ENCODE measurements at places on chromosomes 12 and 14.

- H3K4me3 ChIP-seq = no peak overlapping the region
- no peaks in the 10 kb centered on the region for H3K36me3 ChIP-seq
- no peak for DNase-seq
- no peaks in the 10 kb centered on the region for H3K4me1 ChIP-seq
- H3K27me3 ChIP-seq = no peaks in the 10 kb centered on the region
- no peak overlapping the region for H3K27ac ChIP-seq
Measured at GRCh38 chr14:49549446-49549845, 36.7 kb downstream of the RPS29 start.

DNA sequence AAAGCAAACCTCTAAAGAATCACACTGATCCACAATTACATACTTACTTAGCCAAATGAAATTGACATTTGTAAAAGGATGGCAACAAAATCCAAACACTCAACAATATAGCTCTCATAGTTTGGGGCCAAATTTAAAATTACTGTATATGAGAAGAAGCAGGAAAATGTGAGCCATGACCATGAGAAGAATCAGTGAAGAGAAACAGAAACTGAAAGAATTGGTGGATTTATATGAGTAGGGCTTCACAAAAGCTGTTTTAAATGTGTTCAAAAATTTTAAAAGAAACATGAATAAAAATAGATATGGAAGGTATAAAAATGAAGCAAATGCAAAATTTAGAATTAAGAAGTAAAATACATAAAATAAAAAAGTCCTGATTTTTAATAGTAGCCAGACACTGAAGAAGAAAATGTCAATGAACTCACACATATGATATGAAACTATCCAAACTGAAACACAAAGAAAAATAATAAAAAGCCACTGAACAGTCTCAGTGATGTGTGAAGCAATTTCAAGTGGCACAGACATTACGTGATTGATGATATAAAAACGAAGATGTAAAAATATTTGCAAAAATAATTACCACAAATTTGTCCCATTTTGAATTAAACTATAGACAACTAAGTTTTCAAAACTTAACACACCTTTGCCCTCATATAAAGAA, 87.9 kb upstream of the MDGA2 start:
- no peaks in the 10 kb centered on the region for H3K4me1 ChIP-seq
- H3K36me3 ChIP-seq = no peaks in the 10 kb centered on the region
- DNase-seq = no peak
- H3K27me3 ChIP-seq = no peaks in the 10 kb centered on the region

DNA sequence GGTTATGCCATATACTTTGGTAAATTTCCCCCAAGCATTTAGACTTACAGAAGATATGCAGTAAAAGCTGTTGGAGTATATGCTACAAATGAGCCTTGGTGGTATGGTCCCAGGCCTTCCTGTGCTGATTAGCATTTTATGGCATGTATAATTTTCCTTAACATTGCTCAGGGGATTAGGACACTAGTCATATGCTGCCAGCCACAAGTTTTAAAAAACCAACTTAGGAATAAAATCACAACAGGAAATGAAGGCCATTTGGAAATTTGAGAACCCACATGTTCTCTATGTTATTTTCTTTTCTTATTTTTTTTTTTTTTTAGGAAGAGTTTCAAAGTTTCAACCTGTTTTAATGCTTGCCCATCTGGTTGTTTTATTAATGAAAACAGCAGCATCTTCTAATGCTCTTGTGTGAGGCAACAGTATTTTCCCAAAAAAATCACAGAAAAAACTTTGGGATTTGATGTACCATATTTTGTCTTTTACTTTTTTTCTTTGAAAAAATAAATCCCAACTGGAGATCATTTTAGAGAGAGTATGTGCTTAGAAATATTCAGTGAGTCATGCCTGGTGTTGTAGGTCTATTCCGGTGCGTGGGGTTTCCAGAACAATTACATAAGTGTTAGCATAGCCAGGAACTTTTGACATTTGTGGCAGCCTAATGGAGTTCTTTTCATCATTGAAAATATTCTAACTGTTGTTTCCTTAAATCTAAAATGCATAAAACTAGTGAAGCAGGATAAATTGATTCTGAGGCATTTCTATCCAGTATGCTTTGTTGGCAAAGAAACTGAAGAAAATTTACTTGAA, 21.7 kb upstream of the DUSP6 start:
- H3K27me3 ChIP-seq = no peaks in the 10 kb centered on the region
- peaks cover 14% of the 10 kb centered on the region for H3K36me3 ChIP-seq
- H3K4me1 ChIP-seq = peaks cover 13% of the 10 kb centered on the region
- no peak for DNase-seq
- H3K4me3 ChIP-seq = no peak overlapping the region

GRCh38 chr14:23185063-23185462, 1.6 kb upstream of the SLC7A8 start:
- H3K27ac ChIP-seq = no peak overlapping the region
- H3K4me3 ChIP-seq = no peak overlapping the region
- peaks cover 2% of the 10 kb centered on the region for H3K4me1 ChIP-seq
- H3K27me3 ChIP-seq = peaks cover 23% of the 10 kb centered on the region
- DNase-seq = no peak

DNA sequence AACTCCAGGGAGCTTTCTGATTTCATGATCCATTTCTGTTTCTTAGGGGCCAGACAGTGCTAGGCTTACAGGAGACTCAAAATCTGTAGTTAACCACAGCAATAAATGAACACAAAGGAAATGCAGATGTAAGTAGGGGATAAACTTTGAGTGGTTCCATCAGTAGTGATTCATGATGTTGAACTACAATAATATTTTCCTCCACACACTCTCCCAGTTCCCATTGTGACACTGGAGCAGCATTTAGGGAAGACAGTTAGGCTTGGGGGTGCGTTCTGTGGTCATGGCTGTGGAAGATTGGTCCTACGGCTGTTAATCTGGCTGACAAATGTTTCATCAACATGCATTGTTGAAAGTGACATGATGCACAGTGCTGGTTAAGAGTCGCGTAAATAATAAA, 66.9 kb downstream of the HMGA2 start:
- H3K27me3 ChIP-seq = peaks cover 11% of the 10 kb centered on the region
- no peak overlapping the region for H3K27ac ChIP-seq
- no peak overlapping the region for H3K4me3 ChIP-seq

GRCh38 chr12:55839345-55840140, 3.2 kb downstream of the MMP19 start:
- peaks cover 5% of the 10 kb centered on the region for H3K27me3 ChIP-seq
- no peaks in the 10 kb centered on the region for H3K36me3 ChIP-seq
- no peaks in the 10 kb centered on the region for H3K4me1 ChIP-seq
- no peak overlapping the region for H3K4me3 ChIP-seq
- no peak overlapping the region for H3K27ac ChIP-seq
- DNase-seq = no peak

GRCh38 chr14:48925184-48925583, 661.0 kb downstream of the RPS29 start:
- H3K4me3 ChIP-seq = no peak overlapping the region
- no peaks in the 10 kb centered on the region for H3K4me1 ChIP-seq
- no peak for DNase-seq
- no peak overlapping the region for H3K27ac ChIP-seq
- peaks cover 4% of the 10 kb centered on the region for H3K27me3 ChIP-seq

- no peak overlapping the region for H3K4me3 ChIP-seq
- no peak for DNase-seq
- no peak overlapping the region for H3K27ac ChIP-seq
- H3K36me3 ChIP-seq = no peaks in the 10 kb centered on the region
Measured at GRCh38 chr12:101013993-101014392, 196.0 kb downstream of the SLC5A8 start.

DNA sequence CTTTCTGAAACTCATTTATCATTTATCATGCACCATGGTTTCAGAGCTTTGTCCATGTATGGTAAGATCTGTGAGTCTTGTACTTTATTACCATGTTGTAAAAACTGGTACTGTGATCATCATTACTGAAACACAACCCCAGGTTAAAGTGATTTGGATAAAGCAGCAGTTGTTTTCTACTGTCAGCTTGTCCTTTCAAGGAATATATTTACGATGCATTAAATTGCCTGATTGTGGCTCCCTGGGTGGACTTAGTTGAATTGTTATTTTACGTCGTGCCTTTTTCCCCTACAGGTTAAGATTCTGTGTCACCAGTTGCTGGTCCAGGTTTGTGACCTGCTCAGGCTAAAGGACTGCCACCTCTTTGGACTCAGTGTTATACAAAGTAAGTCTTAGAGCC, 46.1 kb downstream of the FRMD6 start:
- no peaks in the 10 kb centered on the region for H3K36me3 ChIP-seq
- H3K4me3 ChIP-seq = no peak overlapping the region
- no peaks in the 10 kb centered on the region for H3K4me1 ChIP-seq
- H3K27me3 ChIP-seq = no peaks in the 10 kb centered on the region

All from stimulated activated naive B cell treated with anti-CD40 and anti-IgM and Interleukin-4, amounts not matched to agents 10 μg/mL and 1 μg/mL and 100 μg/mL, for 72 hours (primary cell).